GM18507 (cell line): ENCODE measurements at places on chromosomes 12 and 14.

DNA sequence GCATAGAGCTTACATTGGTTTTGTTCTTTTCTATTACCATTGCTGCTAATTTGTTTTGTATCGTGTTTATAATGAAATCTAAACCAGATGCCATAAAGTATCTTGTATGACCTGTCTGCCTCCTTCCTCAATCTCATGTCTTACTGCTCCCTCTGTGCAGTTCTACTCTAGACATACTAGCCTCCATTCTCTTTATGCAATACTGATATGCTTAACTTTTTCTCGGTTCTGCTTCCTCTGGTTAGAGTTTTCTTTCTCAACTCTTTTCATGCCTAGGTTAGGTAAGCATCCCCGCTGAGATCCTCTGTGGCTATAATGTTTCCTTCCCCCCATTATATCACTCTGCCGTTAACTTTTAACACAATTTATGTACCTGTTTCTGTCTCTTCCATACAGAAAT is 852.3 kb downstream of the TRHDE start:
- no peak for DNase-seq

- DNase-seq, result no peak
Measured at GRCh38 chr14:80549141-80549540, 337.8 kb upstream of the DIO2 start.

GRCh38 chr14:57863471-57863870 is 2.4 kb downstream of the SLC35F4 start:
- no peak for DNase-seq

DNA sequence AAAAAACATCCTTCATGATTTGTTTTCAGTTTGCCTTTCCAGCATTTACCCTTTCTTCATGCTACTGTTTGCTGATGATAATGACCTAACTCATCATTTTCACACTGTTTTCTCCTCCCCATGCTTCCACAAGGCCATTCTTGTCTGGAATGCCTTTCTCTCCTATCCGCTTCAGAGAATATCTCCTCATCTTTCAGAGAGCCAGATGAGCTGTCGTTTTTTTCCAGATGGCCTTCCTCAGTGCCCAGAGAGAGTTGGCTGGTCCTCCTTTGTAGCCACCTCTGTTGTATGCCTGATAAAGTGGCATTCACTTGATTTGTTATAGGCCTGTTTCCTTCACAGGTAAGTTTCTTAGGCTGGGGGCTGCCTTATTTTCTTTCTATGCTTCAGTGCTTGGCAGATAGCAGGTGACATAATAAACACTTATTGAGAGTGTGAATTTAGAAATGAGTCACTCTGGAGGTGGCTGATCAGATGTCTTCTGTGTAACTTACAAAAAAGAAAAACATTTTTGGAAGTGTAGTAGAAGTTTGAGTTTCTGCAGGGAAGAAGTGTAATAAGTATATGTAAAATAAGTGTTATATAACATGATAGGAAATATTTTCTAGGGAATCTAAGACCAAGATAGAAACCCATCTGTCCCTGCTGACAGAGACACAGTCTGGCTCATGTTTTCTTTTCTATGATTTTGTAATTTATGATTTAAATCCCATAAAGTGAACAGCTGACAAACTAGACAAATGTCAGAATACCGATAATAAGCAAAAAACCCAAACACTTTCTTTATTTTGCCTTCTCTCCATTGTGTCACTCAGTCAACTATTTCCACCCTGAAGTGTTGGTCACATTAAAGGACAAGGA is 174.5 kb downstream of the DACT1 start:
- no peak for DNase-seq

GRCh38 chr14:88990856-88991255 is 166.4 kb downstream of the TTC8 start:
- no peak for DNase-seq

DNA sequence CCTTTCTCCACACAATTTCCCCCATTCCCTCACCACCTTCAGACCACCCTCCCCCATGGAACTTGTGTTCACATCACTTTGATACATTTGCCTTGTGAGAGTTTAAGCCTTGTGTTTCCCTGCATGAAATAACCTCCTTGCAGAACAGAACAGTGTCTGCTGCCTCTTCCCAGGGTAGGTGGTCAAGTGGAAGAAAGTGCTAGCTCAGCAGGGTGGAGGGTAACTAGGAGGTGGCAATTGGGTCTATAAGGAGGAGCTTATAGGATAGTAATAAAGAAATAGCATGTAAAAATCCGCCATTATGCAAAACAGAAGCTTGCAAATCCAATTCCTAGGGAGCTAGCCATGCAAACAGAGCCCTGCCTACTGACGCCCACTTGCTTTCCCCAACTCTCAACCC is 13.9 kb upstream of the KRT8 start:
- no peak for DNase-seq

DNA sequence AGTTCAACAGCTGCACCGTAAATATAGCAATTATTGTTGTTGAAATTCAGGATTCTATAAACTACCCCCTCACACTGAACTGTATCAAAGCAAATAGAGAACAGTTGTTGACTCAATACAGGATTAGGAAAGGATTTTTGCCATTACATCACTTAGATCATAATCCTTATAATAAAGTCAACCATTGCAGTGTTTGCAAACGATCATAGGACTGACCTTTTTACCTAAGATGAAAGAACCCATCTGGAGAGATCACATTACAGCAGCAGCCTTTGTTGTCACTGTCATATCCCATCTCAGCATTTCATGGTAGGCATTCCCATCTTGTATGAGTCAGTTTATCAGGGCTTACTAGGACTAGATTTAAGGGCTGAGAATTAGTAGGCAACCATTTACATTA is 96.1 kb downstream of the IPO8 start:
- DNase-seq, result no peak

DNA sequence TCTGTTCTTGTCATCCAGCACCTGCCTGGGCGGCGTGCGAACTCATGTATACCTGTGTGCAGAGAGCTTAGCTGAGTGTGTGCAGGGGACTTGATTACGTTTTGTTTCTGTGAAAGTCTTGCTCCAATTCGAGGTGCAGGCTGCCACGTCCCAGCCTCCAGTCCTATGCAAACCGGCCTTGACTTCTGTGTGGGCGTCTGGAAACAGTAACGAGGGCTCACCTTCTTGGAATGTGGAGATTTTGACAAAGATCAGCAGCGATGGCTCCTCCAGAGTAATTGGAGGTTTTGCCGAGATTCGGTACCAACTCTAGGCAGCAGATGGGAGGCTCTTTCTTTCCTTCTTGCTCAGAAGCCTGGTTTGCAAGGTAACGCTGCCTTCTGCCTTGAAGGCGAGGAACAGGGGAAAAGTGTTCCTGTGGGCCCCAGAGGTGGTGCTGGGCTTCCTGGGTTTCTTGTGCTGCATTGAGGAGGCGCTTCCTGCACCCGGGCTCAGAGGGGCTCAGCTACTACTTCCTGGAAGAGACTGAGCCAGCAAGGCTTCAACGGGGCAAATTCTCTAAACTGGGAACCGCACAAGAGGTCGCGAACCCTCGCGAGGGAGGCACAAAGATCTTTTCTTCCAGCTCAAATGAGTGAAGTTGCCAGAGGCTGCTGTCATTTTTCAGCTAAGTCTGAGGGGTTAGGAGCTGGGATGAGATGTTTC is 249.0 kb downstream of the AACS start:
- DNase-seq, result no peak

DNA sequence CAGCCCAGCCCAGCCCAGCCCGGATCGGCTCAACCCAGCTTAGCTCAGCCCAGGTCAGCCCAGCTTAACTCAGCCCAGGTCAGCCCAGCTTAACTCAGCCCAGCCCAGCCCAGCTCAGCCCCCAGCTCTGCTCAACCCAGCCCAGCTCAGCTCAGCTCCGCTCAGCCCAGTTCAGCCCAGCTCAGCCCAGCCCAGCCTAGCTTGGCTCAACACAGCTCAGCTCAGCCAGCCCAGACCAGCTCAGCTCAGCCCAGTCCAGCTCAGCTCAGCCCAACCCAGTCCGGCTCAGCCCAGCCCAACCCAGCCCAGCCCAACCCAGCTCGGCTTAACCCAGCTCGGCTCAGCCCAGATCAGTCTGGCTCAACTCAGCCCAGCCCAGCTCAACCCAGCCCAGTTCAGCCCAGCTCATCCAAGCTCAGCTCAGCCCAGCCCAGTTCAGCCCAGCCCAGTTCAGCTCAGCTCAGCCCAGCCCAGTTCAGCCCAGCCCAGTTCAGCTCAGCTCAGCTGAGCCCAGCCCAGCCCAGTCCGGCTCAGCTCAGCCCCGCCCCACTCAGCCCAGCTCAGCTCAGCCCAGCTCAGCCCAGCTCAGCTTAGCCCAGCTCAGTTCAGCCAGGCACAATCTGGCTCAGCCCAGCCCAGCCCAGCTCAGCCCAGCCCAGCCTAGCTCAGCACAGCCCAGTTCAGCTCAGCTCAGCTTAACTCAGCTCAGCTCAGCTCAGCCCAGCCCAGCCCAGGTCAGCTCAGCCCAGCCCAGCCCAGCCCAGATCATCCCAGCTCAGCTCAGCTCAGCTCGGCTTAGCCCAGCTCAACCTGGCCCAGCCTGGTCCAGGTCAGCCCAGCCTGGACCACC is 331.7 kb downstream of the TMEM121 start:
- no peak for DNase-seq

- DNase-seq, result no peak
Measured at GRCh38 chr14:98949481-98950135, 322.4 kb downstream of the BCL11B start.

- DNase-seq, result no peak
Measured at GRCh38 chr12:123085730-123086487, 65.0 kb downstream of the PITPNM2 start.

DNA sequence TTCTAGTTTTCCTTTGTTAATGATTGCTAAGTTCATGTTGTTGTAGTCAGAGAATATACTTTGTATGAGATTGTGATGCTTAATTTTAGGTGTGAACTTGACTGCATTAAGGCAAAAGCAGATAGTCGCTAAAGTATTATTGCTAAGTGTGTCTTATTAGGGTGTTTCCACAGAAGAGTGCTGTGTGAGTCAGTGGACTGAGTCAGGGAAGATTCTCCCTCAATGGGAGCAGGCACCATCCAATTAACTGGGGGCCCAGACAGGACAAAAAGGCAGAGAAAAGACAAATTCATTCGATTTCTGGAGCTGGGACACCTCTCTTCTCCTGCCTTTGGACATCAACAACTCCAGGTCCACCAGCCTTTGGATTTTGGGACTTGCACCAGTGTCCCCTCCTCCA is 48.5 kb downstream of the BAZ1A start:
- no peak for DNase-seq

DNA sequence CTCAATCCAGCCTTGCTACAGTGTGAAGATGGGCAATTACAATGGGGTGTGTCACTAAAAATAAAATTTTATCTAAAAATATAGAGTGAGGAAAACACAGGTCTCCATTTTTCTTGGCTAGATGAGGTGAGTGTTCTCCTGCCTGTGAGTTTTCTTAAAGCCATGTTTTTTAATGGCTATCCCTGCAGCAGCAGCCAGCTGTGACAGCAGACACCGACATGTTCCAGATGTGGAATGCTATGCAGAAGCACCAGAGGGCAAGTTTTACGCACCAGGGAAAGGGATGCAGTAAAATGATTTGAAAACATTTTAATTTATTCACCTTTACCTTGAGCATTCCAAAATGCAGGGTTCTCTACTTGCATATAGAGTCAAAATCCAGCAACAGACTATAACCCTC is 577.0 kb upstream of the STXBP6 start:
- DNase-seq, result no peak

DNA sequence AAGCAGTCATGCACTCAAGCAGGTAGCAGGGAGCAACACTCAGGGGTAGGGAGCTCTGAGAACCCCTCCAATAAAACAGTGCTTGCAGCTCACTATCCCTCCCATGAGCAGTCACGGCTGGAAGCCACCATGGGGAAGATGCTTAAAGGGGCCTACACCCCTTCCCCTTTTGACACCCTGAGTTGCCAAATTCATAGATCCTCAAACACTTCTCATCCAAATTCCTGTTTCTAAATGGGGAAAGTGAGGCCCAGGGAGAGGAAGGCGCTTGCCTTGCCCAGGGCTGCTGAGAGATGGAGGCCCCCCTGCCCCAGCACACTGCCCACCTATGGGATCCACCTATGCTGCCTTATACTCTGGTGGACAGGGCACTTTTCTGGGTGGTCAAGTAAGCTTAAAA is 7.2 kb upstream of the ENDOU start:
- no peak for DNase-seq

DNA sequence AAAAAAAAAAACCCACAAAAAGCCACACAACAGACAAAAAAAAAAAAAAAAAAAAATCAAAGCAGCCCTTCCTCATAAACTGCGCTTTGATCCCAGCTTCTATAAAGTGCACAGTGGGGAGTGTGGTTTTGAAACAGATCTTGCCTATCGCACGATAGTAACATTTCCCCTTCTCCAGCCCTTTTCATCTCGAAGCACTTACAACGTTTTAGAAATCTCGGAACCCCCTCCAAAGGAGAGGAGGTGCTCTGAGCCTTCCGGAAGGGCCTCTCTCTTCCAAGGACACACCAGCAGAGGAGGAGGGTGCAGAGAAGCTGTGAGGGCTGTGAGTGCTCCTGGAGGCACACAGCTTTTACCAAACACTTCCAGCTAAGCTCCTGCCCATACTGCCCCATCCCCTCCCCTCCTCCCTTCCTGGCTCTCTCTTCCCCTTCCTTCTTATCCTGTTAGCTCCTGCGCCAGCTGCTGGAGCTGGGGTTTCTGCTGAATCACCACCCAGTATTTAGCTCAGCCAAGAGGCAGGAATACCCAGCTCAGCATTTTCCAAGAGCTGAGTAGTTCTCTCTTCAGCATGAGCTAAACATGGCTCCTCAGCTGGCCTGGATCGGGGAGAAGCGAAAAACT is 28.4 kb downstream of the SLC7A8 start:
- no peak for DNase-seq

- DNase-seq, result no peak
Measured at GRCh38 chr12:50051101-50051806, 6.1 kb upstream of the ASIC1 start.

DNA sequence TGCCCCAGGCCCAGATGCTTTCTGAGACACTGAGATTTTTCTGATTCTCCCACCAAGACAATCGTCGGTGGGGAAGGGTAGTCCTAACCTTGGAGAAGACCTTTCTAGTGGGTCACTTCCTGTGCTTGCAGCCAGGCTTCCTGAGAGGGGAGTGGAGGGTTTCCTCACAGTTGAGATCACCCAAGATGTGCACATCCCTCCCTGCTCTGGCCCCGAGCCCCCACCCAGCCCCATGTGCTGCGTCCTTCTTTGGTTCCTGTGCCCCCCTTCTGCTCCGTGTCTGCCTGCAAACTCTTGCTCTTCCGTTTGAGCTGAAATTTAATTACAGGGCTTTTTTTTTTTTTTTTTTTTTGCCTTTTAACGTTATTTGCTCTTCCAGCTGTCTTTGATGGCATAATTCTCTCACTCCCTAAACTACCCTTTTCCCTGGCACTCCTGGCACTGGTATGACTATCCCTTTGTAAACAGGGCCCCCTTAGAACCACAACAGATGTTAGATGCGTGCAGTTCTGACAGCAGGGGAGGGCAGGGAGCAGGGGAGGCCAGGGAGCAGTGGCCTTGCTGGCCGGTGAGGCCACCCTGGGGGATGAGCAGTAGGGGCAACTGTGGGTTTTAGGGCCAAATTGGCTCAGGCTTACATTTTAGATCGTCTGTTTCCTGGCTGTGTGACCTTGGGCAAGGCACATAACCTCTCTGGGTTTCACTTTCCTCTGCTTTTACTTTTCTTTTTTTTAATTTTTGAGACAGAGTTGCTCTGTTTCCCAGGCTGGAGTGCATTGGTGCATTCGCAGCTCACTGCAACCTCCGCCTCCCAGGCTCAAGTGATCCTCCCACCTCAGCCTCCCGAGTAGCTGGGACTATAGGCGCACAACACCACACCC is 144.5 kb downstream of the PHETA1 start:
- DNase-seq, result no peak

GRCh38 chr12:5345534-5345933 is 86.4 kb upstream of the NTF3 start:
- DNase-seq, result no peak
